ENCODE measurements at places on chromosomes 12 and 14. TPM values are rescaled to one million over a fixed set of nuclear protein-coding genes. Genes with fewer than 3 reads are reported as not detected.

DNA sequence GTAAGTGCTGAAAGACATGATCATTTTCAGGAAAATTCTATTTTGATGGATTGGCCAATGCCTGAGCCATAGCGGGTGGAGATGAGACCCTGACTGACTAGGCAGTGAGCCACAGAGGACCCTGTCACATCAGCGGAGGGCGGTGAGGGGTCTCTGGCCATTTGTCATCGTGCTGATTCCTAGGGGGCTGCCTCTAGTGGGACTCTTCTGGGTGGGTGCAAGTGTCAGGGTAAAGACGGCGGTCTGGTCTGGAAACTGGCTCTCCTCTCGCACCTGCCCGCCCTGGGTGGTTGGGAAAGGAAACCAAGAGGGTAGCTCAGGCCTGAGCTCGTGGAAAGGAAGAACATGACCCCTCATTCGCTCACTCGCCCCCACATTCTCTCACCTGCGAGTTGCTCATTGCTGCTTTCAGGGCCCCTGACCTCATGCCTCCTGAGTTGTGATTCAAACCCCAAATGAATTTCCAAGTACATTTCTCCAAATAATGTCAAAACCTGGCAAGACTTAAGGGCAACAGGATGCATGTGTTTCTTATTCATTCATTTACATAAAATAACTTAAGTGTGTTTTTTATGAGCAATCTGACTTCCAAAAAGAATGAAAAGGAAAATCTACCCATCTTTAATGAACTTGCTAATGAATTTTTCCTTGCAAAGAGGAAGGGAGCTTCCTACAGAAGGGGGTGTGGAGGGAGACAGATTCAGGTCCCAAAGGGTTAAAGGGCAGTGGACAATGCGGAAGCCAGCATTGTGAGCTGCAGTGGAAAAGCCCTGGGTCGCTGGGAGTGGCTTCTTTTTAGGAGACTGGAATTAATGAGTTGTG, 12.8 kb downstream of the MEG3 start:
- peak; percentile 52 for DNase-seq

DNA sequence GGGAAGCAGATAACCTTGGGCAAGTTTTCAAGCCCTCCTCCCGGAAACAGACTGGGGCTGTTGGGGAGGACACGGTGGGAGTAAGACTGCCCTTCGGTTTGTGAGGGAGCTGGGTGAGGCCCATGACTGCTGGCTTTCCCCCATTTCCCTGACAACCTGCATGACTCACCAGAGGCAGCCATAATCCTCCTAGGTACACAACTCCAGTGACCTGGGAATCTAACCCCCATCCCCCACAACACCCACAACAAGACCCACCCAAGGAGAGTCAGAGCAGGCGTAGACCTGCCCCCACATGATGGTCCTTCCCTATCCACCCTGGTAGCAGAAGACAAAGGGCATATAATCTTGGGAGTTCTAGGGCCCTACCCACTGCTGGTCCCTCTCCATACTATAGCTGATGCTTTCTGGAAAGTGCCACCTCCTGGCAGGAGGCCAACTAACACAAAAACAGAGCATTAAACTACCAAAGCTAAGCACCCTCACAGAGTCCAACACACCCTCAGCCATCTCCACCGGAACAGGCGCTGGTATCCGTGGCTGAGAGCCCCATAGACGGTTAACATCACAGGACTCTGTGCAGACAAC, 14.8 kb downstream of the DDX24 start:
- DNase-seq = no peak

DNA sequence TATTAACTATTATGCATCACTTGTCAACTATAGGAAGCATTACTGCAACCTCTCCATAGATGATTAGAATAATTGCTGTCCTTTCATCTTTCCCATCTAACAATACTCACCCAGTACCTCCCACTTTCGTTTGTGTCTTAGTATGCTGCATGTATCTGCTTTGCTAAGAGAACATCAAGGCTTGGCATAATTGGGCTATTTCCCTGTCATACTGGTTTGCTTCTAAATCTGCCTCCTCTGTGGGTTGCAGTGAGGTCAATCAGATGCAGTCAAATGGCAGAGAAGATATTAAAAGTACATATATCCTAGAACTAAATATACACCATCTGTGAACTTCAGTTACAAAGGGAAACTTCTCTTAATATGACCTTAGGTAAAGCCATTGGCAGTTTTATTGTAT, 710.8 kb downstream of the DIO2 start:
- no peak for DNase-seq

DNA sequence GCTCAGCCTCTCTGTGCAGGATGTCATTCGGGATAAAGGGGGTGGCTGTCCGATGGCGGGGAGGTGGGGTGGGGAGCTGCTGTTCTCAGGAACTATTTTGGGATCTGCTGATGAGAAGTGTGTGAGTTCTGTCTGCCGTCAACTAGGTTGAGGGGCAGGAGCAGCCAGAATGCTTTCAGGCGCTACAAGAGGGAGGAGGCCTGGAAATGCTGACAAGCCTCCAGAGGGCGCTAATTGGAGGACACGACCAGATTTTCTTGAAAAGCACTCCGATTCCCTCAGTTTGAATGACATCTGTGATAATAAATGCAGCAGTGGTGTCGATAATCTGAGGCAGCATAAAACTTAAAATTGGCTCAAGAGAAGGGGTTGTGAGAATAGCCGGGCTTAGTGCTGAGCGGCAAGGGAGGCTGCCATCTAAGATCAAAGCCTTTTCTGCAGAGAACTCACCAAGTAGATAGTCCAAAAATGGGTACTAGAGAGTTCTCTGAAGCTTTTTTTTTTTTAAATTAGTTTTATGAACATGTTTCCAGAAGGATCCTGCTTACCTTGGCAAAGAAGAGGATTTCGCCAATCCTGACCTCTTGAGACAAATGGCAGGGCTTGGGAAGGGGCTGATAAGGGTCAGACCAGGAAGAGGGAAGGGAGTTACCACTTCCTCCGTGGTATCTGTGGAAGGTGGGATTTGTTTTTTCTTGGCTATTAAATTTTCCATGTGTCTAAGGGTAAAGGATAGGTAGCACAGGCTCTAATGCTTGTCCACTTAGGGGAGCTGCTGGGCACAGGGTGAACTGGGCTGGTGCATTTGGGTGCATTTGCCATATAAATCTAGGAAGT, 94.4 kb downstream of the CRACR2A start:
- DNase-seq = peak; percentile 29

DNA sequence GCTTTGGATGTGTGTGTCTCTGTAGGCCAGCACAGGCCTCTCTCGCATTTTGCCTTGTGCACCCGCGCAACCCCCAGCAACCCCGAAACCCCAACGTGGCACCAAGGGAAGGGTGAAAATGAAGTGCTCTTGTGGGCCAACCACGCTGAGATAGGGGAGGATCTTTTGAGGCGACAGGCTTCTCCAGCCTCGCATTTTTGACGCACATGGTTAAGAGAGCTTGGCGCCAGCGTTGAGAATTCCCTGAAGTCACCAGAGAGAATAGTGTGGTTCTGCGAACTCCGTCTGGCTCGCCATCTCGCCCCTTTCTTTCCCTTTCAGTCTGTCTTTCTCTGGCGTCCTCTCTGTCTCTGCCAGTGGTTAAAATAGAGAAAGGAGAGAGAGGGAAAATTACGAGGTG, 1.9 kb upstream of the TBX3 start:
- DNase-seq = peak; percentile 71

DNA sequence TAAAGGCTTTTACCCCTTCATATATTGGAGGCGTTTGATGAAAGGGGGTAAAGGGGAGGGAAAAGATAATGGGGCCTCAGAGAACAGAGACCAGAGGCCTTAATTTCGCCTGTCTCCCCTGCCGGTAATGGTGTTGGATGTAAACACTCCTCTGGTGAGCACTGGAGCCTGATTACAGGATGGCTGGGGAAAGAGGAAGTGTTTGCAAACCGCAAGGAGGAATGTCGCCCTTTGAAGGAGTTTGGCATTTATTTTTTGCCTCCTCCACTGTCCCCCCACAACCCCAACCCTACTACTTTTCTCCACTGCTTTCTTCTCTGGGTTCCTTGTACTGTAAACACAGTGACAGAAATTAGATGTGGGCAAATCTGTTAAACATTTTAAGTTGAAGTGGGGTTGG, 211.9 kb upstream of the TBX3 start:
- peak; percentile 42 for DNase-seq

DNA sequence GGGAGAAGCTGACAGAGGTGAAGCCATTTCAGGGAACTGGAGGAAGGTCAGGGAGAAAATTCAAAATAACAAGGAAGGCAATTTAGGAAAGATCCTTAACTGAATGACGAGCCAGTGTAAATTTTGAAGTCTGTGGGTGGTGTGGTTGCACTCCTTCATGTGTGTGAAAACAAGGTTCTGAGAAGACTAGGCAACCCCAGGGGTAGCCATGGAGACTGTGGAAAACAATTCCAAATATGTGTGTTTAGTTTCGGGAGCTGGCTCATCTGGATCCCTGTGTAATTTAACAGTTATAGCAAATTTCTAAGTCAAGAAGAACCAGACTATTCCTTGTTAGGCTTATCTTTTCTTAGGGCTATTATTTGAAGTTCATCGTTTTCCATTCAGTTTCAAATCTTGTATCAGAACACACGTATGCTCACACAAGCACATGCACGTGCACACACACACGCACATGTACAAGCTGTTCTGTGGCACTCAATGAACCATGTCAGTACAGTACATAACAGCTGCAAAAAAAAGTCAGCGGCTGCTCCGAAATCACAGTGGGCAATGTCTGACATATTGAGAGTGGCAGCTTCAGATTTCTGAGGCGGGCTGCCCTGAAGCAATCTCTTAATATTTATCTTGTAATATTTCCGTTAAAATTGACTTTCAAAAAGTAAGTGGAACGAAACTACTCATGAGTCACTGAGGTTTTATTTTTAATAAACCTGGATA, 411.2 kb downstream of the AEBP2 start:
- DNase-seq = peak; percentile 53

DNA sequence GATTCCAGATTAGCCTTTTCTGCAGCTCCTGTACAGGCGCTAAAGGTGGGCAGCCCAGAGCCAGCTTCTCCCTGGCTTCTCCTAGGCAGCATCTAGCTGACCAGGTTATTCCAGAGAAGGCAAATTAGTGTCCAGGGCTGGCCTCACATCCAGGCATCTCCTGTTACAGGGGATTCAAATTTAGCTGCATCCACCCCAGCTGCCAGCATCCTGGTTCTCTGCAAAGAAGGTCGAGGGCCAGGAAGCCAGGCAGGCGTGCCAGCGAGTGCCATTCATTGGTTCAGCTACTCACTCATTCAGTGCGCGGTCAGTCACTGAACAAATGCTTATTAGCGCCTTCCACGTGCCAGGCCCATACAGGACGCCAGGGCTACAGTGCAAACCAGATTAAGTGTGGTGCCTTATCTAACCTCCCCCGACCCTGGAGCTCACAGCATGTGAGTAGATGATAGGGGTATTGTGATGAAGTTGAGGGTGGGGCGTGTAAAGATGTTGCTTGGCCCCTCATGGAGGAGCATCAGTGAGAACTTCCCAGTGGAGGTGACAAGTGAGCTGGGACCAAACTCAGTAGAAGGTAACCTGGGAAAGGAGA, 15.7 kb upstream of the FAM222A start:
- DNase-seq = no peak

- no peak for DNase-seq
Observed at GRCh38 chr12:75913502-75914351, 117.8 kb downstream of the PHLDA1 start.

DNA sequence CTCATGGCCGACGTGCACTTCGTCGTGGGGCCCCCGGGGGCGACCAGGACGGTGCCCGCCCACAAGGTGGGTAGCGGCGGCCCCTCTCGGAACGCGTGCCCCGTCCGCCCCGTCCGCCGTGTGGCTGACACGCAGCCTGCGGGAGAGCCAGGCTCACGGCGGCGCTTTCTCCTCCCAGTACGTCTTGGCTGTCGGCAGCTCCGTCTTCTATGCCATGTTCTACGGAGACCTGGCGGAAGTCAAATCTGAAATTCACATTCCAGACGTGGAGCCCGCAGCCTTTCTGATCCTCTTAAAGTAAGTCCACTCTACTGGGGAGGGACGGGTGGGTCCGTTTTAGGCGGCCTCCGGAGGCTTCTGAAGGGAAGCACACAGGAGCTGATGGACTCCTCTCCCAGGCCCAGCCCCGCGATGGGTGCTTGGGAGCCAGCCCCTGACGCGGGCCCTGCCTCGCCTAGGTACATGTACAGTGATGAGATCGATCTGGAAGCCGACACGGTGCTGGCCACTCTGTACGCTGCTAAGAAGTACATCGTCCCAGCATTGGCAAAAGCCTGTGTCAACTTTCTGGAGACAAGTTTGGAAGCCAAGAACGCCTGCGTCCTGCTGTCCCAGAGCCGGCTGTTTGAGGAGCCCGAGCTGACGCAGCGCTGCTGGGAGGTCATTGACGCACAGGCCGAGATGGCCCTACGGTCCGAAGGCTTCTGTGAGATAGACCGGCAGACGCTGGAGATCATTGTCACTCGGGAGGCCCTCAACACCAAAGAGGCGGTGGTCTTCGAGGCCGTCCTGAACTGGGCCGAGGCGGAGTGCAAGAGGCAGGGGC, 1.1 kb downstream of the BTBD6 start:
- DNase-seq = peak; percentile 26

- no peak for DNase-seq
Observed at GRCh38 chr12:48288387-48289268, 62.1 kb downstream of the ZNF641 start.

DNA sequence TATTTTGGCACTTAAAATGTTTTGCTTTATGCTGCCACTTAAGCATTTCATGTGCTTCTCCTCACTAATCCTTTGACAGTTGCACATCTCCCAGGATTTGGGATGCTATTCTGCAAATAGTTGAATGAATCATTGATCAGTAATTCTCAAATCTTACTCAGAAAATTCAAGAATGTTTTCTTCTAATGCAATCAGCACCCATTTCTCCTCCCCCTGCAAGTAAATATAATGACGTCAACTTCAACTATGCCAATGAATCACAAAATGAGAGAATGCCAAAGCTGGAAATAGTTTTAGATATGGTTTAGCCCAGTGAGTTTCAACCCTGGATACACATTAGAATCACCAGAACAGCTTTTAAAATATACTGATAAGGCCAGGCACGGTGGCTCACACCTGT, 2.1 kb upstream of the BLOC1S1 start:
- DNase-seq = peak; percentile 89

- no peak for DNase-seq
Observed at GRCh38 chr12:32155041-32155440, 48.4 kb downstream of the BICD1 start.

GRCh38 chr12:124683152-124684124, 116.0 kb upstream of the NCOR2 start:
- peak; percentile 18 for DNase-seq

- no peak for DNase-seq
Observed at GRCh38 chr12:51437431-51437830, 12.8 kb downstream of the SLC4A8 start.

- no peak for DNase-seq
Observed at GRCh38 chr12:3622021-3622821, 130.7 kb downstream of the CRACR2A start.

C12orf54 gene
- not detected for total RNA-seq

TMEM52B gene
- total RNA-seq = 3.1 TPM

KLRB1 gene
- not detected for total RNA-seq

ZBTB25 gene
- 6.6 TPM for total RNA-seq

LRP1-AS gene
- total RNA-seq = not detected

Data from IMR-90 (cell line).